ENCODE measurements at places on chromosomes 2 and 18. TPM values are rescaled to one million over a fixed set of nuclear protein-coding genes. Genes with fewer than 3 reads are reported as not detected.

GRCh38 chr2:239189711-239190131 is 211.1 kb downstream of the HDAC4 start:
- no peak overlapping the region for H3K27ac ChIP-seq
- no peaks in the 10 kb centered on the region for H3K27me3 ChIP-seq
- no peak overlapping the region for H3K4me3 ChIP-seq
- no peak for DNase-seq

DNA sequence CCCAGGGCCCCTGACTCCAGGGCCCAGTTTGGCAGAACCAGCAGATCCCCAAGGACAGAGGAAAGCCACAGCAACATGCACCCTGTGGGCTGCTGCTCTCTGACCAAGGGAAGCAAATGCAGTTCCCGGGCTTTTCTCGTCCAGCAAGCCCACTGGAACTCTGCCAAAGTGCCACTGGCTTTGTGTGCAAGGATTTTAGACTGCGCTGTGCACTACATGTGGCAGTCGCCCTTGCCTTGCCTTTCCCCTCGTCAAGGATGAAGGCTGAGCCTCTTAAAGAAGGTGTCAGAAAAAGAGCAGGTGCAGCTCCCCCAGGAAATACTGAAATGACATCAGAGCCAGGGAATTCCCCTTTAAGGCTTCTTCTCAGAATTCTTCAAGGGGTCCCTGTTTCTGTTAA is 199.2 kb downstream of the TFCP2L1 start:
- no peak overlapping the region for H3K4me3 ChIP-seq
- no peak overlapping the region for H3K27ac ChIP-seq
- H3K36me3 ChIP-seq: no peaks in the 10 kb centered on the region
- H3K4me1 ChIP-seq: peaks cover 7% of the 10 kb centered on the region
- H3K27me3 ChIP-seq: no peaks in the 10 kb centered on the region
- DNase-seq: no peak

GRCh38 chr2:31060397-31060796 is 77.8 kb downstream of the GALNT14 start:
- no peak for DNase-seq
- H3K4me3 ChIP-seq: no peak overlapping the region
- H3K4me1 ChIP-seq: no peaks in the 10 kb centered on the region
- no peak overlapping the region for H3K27ac ChIP-seq

GRCh38 chr2:177353187-177353478 is 39.4 kb upstream of the AGPS start:
- no peak overlapping the region for H3K27ac ChIP-seq
- H3K4me1 ChIP-seq: no peaks in the 10 kb centered on the region
- no peak for DNase-seq
- H3K4me3 ChIP-seq: no peak overlapping the region
- no peaks in the 10 kb centered on the region for H3K27me3 ChIP-seq

RNF125 gene
- total RNA-seq: 1.5 TPM
